DND-41 (cell line): ENCODE measurements at places on chromosomes 1 and 21.
A peak's percentile ranks its signal among the peaks of the same experiment; 100 is the strongest.

DNA sequence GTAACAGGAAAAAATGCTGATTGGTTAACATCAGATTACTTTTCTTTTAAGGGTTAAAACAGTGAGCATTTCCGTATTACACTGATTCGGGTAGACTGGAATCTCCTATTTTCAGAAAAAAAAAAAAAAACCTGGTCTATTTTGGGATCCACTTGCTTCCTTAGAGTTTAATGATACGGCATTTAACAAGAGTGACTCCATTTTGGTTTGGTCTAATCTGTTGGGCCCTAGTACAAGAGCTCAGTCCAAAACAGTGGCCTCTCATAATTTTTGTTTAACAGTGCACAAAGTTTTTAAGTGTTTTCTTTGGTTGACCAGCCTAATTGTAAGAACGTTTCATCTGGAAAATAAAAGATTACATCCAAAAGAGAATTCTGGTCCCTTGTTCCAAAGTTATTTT, 120.2 kb downstream of the NRDC start:
- DNase-seq, result no peak

DNA sequence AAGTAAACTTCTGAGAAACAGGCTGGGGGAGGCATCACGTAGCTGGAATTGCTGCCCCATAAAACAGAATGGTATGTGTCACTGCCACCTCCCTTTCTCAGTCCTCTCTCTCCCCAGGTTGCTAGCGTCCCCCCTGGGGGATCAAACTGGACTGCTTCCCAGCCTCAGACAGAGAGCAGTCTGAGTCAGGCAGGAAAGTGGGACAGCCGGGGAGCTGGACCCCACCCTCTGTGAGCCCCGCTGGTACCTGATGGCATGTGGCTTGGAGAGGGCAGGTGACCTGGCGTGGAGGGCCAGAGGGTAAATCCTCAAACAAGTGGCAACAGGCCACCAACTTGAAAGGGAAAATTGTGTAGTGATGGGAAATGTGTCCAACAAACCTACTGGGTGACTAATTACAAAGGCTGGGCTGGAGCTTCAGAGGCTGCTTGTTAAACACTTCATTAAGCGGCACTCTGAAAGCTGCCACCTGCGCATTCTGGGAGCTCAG, 1.0 kb upstream of the SFN start:
- no peak for DNase-seq

DNA sequence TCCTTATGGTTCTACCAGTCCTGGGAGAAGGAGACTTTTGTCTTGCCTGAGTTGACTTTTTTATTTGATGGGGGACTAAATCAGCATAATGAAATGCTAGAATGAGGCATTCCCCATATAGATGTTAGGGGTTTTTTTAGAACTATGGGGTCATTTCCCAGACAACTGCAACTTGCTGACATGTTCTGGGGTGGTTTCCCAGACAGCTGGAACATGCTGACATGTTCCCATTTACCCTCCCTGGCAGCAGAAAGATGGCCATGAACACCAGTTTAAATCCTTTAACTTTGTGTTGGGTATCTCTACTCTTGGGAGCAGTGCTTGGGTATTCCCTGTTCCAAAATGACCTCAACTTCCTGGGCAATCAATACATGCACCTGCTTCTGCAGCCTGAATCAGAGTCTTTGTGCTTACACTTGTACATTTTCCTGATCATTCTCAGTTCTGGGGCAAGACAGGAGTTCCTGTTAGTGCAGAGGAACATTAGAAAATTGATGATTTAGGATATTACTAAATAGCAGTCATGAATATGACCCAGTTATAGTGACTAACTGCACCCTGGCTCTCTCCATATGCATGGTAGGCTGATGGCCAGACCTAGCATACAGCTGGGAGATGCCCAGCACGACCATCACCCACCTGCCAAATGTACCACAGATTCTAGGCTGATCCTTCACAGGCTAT, 75.4 kb upstream of the CD5L start:
- DNase-seq, result no peak

GRCh38 chr21:20720623-20721022, 277.6 kb upstream of the NCAM2 start:
- DNase-seq, result no peak

DNA sequence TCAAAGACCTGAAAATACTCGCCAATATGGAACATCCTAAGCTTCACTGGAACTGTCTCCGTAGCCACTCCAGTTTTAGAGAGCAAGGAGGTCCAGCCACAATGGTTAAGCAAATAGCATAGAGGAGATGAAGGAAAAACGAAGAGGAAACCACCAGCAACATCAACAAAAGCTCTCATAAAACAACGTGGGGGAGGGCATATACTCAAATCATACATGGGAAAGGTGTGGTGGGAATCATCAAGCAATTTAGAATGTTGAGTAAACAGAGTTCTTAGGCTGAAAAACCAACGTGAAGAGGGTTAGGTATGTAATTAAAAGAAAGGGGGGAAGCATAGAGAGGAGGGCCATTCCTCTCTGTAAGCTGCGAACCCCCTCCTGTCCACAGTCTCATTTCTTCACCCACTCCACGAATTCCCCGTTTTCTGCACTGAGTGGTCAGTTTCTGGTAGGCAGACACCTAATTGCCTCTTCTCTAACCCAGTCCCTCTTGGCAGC, 1.0 kb downstream of the TMEM59 start:
- no peak for DNase-seq

- peak; percentile 5 for DNase-seq
Observed at GRCh38 chr1:4549930-4550329, 104.5 kb upstream of the AJAP1 start.

DNA sequence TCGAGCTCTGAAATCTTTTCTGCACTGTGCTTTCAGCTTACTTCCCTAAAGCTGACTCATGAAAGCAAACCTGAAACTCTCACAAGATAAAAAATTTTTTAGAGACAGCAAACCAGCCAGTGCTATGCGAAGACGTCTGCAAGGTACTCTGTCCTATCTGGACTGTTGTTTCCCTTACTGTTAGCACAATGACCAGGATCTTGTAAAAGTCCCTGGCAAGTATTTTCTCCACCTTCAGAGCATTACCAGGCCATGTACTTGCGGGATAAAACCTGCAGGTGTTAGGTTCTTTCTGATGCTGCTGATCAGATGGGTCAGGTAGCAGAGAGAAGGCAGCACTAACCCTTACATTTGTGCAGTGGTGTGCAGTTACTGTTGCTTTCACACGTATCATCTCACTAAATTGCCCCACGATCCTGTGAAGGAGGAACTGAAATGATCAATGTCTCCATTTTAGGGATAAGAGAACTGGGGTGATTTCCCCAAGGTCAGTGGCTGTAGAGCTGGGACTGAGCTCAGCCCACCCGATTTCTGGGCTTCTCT, 56.6 kb downstream of the PLXNA2 start:
- no peak for DNase-seq

- DNase-seq, result no peak
Observed at GRCh38 chr1:105073660-105074059, 1324.0 kb downstream of the AMY1C start.
